ENCODE measurements at places on chromosomes 7 and 10.

GRCh38 chr7:106418526-106418925 lies 133.7 kb upstream of the NAMPT start:
- no peak for DNase-seq

GRCh38 chr10:49629431-49629881 lies 15.6 kb downstream of the CHAT start:
- DNase-seq = peak; percentile 50

DNA sequence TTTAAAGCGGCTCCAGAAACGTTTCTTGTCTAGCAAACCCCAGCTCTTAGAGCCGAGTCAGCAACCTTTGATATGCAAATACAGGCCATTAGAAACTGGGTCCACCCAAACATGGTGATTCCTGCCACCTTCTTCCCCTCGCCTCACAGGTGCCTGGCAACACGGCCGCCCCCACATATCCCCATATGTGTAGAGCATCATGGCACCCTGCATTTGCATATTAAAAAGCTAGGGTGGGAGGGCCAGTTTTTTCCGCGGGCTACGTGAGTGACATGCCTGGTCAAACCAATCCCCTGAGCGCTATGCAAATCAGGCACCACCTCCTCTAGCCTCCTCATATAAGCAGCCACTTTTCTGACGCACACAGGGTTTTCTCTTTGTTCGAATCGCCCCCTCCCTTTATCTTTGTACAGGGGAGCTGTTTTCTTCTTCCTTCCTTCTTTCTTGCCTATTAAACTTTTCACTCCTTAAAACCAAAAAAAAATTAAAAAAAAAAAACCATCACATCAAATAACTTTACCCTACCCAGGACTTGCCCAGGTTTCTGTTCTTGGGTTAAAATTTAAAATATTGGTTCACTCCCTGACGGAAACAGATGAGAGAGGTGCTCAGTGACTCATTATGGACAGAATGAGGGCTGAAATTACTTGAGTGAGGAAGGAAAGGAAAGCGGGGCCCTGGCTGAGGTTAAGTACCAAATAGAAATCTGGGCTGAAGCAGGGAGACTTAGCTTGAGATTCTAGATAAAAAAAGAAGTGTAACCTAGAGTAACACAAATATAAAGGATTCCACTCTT lies 59.8 kb downstream of the COA1 start:
- no peak for DNase-seq

GRCh38 chr10:716821-717220 lies 27.4 kb upstream of the DIP2C start:
- DNase-seq = no peak

- no peak for DNase-seq
Measured at GRCh38 chr7:74104702-74105101, 21.1 kb downstream of the LIMK1 start.

DNA sequence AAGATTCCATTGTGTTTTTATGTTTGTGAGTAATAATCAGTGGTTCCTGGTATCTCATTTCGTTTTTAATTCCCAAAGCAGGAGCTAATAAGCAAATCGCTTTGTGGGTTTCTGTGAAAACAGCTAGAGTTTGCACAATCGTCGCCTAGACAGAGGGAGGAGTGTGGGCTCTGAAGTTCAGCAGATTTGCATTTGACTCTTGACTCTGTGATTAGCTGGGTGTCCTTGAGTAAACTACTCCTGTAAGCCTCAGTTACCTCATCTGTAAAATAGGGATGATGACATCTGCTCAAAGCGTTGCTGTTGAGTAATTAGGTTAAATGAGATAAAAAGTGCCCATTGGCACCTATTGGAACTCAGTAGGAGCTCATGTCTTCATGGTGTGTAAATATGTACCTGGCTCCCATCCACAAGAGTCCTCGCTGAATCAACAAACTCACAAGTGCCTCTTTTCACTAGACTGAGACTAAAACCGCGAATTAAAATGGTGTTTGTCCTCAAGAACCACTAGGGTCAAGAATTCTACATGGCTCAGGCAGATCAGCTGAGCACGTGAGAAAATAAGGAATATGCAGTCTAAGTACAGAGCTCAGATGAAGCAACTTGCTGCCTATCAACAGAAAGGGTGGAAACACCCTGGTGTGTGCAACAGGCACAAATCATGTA lies 385.8 kb upstream of the C7orf33 start:
- DNase-seq = no peak

GRCh38 chr10:485776-486175 lies 203.7 kb downstream of the DIP2C start:
- peak; percentile 75 for DNase-seq

GRCh38 chr10:68550747-68551411 lies 9.3 kb upstream of the TET1 start:
- no peak for DNase-seq

GRCh38 chr7:69109246-69109645 lies 489.0 kb upstream of the AUTS2 start:
- no peak for DNase-seq

GRCh38 chr10:70267161-70267933 lies 16.5 kb downstream of the NPFFR1 start:
- DNase-seq = no peak

DNA sequence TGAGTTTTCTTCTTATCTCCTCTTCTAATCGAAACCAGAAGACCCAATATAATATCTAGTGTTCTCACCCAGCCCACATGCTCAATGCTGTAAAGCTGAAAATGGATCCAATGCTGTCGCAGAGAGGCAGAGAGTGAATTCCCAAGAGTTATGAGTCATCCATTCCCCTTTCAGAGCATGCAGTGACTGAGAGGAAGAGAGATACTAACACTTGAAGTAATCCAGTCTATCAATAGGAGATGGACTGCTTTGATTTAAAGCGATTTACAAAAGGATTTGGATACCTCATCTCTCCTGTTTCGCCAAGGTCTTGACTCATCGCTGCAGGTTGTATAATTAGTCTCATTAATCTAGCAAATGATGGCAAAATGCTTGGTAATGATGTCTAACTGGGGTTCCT lies 41.5 kb upstream of the PRKCQ start:
- no peak for DNase-seq

GRCh38 chr10:98429320-98430072 lies 14.5 kb upstream of the PYROXD2 start:
- DNase-seq = no peak

DNA sequence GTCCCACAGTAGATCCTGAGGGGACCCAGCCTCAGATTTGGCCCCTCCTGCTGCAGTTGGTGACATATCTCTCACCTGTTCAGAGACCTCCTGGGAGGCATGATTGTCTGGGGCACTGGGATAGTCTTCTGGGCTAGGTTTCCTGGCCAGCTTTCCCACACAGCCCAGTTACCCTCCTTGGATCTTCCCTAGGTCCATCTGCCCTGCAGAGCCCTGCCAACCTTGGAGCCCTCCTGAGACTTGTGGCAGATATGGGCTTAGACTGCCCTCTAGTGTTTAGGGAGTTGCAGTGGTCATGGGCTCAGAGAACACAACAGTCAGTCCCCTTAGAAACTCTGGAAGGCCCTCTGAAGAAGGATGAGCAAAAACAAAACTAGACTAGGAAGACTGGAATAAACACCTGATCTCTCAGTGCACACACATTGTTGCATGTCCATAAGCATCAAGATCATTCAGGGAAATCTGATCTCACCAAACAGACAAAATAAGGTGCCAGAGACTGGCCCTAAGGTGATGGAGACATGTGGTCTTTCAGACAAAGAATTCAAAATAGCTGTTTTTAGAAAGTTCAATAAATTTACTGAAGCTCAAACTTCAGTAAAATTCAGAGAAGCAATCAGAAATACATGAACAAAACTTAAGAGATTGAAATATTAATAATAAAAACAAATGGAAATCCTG lies 324.6 kb downstream of the ATRNL1 start:
- no peak for DNase-seq

DNA sequence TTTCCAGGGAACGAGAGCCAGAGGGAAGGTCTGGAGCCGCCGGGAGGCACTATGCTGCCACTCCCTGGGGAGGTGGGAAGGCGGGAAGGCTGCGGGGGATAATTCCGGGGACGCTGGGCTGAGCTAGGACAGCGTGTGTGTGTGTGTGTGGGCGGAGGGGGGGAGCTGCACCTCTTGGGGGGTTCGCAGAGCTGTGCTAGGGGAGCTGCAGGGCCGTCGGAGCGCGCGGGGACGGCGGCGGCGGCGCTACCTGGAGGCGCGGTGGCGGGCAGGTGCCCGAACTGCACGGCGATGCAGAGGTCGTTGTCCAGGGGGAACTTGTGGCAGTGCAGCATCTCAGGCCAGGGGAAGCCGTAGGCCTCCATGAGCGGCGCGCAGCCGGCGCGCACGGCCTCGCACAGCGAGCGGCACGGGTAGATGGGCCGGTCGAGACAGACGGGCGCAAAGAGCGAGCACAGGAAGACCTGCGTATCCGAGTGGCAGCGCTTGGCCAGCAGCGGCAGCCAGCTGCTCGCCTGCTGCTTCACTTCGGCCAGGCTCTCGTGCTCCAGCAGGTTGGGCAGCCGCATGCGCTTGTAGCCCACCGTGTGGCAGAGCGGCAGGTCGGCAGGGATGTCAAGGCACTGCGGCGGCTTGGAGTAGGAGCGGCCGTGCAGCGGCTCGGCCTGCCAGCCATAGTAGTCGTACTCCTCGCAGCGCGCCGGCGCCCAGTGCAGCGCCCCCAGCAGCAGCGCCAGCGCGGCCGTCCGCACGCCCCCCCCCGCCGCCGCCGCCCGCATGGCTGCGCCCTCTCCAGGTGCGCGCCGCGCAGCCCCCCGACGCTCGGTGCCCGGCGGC lies 526 bp downstream of the SFRP5 start:
- DNase-seq = no peak

- no peak for DNase-seq
Measured at GRCh38 chr10:4981722-4982471, 18.7 kb downstream of the AKR1C1 start.

DNA sequence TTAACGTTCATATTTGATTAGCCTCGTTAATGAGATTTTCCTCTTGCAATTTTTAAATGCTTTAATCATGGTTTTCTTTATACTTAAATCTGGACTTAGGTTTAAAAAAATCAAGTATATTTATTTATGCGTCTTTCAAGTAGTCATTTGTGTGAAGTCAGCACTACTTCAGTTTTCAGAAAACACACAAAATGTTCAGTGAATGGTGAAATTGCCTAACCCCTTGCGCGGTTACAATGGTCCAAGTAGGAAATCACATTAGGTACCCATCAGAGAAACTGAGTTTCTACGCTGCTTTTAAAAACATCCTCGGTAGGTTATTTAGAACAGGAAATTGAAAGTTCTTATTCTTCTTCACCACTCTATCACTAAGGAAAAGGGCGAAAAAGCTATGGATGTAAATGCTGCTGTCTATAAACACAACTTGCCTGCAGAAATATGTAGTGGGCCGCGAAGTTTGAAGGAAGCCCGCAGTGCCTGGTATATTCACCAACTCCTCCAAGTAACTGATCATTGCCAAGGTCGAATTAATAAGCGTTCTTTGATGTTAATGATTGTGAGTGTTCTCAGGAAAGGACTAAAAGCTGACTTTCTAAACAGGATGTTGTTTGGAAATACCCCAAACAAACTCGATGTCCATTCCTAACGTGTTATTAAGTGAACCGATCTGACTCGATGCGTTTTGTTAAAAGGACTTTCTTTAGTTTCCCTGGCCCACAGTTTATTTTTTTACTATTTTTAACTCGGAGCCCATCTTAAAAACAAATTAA lies 1.0 kb downstream of the SYPL1 start:
- DNase-seq = no peak

DNA sequence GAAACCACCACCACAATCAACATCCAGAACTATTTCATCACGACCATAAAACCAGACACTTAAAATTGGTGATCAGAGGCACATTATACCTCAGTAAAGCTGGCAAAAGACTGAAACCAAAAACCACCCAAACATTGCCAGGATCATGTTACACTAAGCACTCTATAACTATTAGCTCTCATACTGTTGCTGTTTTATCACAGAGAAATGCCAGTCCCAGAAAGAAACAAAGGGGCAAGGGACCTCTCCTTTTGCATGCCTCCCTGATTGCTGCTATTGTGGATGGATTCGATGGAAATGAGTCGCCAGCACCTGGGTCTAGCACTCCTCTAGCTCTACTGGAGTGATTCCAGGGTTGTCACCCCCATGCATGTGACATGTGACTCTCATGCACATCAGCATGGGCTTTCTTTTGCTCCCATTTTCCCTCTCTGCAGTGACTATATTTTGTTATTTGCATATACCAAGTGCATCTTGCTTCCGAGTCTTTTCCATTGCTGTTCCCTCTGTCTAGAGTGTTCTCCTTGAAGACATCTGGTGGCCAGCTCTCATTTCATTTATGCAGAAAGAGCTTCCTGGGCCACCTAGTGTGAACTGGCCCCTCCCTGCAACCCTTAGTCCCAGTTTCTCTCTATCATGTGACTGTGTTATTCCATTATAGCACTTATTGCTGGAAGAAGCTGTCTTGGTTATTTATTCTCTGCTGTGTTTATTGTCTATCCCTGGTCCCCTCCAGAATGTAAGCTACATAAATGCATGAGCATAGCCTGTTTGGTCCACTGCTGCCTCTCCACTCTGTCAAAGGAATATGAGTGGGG lies 300.6 kb downstream of the PLXNA4 start:
- no peak for DNase-seq

GRCh38 chr7:92331508-92331907 lies 85.7 kb downstream of the ANKIB1 start:
- no peak for DNase-seq

DNA sequence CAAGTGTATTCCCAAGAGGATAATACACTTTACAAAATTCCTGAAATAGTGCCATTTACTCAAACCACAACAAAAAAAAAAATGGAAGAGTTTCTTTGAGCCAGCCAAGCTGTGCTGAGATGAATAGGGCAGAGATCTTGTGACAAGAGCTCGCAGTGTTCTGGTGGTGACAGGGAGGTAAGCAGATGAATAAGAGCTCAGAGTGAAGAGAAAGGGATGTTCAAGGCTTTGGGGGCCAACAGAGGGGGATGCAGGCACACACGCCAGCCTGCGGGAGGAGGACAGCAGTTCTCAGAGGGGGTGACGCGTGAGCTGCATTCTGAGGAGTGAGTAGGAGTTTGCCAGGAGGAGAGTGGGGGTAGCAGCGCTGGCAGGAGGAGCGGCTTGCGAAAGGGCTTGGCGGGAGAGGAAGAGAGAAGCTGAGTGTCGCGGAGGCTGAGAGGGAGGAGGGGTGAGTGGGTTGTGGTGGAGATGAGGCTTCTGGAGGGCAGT lies 194.4 kb upstream of the IMMP2L start:
- peak; percentile 89 for DNase-seq

DNA sequence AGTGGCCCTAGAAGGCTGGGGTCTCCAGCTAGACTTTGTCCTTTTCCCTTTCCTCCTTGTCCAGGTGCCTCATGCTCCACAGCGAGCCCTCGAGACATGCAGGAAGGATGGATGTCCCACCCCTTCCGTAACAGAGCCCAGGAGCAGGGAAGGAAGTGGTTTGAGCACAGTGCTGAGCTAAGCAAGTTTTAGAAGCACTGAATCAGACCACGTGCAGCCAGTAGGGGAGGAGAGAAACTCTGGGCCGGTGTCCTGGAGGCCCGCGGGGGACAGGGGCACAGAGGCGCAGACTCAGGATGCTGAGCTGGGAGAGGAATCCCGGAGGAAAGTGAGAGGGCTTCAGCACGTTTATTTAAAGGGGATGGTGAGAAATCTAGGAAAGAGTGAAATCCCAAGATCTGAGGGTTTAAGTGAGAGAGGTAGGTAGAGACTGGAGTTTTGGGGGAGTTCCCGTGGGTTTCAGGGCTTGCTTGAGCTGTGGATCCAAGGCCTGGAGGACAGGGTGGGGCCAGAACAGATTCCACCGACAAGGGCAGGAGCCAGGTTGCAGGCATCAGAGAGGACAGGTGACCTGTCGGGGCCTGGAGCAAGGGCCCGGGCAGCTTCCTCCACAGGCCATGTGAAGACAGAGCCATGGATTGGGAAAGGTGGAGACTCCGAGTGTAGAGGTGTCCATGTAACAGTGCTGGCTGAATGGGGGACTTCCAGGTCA lies 4.4 kb upstream of the IRF5 start:
- DNase-seq = peak; percentile 47
